Activated CD4-positive, CD25-positive, alpha-beta regulatory T cell (primary cell): ENCODE measurements at places on chromosomes 16 and 17.

- DNase-seq: no peak
Observed at GRCh38 chr16:79247386-79247785, 353.2 kb downstream of the MAF start.

- DNase-seq: no peak
Observed at GRCh38 chr17:72345536-72345935, 224.7 kb downstream of the SOX9 start.

GRCh38 chr16:81004646-81005353 lies 1.9 kb downstream of the CMC2 start:
- no peak for DNase-seq

- no peak for DNase-seq
Observed at GRCh38 chr16:12750554-12750918, 53.2 kb downstream of the CPPED1 start.

DNA sequence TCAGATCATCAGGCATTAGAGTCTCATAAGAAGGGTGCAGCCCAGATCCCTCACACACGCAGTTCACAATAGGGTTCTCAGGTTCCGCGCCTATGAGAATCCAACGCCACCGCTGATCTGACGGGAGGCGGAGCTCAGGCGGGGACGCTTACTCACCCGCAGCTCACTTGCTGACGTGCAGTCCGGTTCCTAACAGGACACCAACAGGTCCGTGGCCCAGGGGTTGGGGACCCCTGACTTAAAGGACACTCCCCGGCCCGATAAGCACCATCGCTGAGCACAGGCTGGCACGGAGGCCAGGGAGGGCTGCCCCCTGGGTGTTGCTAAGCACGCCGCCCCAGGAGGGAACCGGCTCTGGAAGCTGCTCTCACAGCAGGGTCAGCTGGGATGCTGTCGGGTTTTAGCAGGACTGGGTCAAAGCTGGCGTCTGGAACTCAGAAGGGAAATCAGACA lies 30.1 kb upstream of the BAHCC1 start:
- DNase-seq: no peak

DNA sequence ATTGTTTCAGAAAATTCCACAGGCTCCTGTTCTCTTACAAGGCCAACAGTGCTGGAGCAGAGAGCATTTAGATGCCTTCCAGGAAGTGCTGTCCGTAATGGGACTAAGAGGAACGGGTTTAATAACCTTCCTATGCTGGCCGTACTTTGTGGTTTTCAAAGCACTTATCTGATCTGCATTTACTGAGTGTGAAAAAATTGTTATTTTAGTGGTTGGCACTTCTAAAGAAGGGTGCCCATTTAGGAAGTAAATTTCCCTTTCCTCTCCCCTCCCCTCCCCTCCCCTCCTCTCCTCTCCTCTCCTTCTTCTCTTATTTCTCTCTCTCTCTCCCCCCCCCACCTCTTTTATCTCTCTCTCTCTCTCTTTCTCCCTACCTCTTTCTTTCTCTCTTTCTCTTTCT lies 72.0 kb upstream of the DNAJA2 start:
- no peak for DNase-seq

- DNase-seq: no peak
Observed at GRCh38 chr17:76493505-76494167, 7.6 kb downstream of the RHBDF2 start.

DNA sequence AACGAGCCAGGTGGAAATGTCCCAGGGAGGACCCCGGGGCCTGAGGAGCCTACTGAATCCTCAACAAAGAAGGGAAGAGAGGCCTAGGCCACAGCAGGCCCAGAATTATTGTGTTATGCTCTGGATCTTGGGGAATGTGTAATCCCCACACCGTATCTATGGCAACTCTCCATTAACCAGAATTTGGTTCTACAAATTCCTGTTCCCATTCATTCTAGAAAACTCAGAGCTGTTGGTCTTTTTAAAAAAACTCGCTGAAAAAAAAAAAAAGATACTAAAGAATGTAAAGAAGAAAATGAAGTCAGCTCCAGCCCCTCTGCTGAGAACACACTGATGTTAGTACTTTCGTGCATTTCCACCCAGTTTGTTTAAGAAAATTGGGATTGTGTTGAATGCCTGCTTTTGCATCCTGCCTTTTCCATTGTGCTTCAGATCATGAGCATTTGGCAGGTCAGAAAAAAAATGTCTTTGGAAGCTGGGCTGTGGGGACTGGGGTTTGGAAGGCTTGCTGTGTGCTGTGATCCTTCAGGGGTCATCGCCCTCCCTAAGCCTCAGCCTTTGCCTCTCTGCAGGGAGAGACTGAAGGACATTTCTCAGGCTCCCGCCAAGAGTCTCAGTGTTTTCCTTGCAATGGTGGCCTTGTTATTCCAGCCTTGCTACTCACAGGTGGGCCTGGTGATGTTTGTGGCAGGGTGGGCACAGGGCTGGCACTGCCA lies 69.5 kb downstream of the SREBF1 start:
- DNase-seq: no peak
